Mucosa of gallbladder (tissue), 1 donor: ENCODE measurements at places on chromosomes 5 and 9. TPM values are rescaled to one million over a fixed set of nuclear protein-coding genes. Genes with fewer than 3 reads are reported as not detected.

The PTGR1 gene
- total RNA-seq = 276 TPM

The PCDHA3 gene
- 1.9 TPM for total RNA-seq

The OTP gene
- total RNA-seq = not detected

DNA sequence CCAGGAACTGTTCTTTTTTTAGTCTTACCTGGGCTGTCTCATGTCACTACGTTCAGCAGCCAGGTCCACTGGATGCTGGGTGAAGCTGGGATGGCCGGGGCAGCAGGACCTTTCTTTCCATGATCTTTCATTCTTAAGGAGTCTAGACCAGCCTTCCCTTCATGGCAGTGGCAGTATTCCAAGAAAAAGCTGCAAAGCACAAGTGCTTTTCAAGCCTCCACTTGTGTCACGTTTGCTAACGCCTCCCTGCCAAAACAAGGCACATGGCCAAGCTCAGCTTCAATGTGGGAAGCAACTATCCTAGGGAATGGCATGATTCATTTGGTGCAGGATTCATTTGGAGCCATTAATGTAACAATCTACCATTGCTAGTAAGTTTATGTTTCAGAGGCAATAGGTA lies 94.8 kb downstream of the RCL1 start:
- DNase-seq = no peak

GRCh38 chr5:140162275-140162674 lies 12.7 kb upstream of the CYSTM1 start:
- DNase-seq = no peak

DNA sequence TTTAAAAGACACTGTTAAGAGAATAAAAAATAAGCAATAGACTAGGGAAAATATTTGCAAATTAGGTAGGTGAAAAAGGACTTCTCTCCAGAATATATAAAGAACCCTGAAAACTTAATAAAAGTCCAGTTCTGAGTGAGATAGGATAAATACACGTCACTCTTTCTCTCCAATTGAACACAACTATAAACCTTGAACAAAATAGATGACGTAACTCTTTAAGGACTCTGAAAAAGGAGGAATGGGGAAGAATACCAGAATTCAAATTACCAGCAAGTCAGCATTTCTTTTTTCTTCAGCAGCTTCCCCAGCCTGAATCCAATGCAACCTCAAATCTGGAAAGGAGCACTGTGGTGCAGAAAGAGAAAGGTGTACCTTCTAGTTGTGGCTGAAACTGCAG lies 6.8 kb upstream of the WDR41 start:
- DNase-seq = no peak

DNA sequence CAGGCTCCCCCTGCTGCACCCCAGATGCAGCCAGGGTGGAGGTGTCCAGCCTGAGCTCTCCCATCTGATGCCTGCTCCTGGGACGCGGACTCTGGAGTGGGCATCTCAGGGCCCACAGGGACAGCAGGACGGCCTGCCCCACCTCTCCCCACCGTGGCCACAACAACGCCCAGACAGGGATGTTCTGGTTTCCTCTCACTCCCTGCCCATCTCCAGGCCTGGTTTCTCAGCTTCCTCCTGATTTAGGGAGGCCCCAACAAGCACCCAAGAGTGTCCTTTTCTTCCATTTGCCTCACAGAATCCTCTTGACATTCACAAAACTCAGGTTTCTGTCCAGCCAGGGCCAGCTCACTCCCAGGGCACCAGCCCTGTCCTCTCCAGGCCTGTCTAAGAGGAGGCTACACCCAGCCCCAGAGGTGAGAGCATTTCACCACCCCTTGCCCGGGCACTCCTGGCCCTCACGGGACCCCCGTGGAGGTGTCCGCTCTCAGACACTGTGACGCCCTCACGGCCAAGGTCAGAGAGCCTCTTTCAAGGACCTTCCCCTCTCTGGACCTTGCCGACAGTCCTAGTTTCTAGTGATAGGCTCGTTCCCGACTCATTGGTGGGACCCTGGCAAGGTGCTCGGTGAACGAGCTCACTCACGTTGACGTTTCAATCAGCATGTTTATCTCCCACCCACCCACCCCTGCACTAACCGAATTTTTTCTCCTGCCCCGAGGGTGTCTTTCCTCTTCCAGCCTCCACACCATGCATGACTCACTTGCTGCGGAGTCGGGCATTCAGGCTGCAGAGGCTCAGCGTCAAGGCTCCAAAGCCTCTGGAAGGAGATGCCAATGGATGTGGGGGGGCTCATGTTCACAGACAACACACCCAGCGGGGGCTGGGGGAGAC lies 62.0 kb upstream of the UNC5A start:
- DNase-seq = no peak

GRCh38 chr5:62938927-62939326 lies 360.3 kb downstream of the LRRC70 start:
- no peak for DNase-seq

- DNase-seq = no peak
These were observed 61.1 kb upstream of the TAS2R1 start for GRCh38 chr5:9691261-9691660.

DNA sequence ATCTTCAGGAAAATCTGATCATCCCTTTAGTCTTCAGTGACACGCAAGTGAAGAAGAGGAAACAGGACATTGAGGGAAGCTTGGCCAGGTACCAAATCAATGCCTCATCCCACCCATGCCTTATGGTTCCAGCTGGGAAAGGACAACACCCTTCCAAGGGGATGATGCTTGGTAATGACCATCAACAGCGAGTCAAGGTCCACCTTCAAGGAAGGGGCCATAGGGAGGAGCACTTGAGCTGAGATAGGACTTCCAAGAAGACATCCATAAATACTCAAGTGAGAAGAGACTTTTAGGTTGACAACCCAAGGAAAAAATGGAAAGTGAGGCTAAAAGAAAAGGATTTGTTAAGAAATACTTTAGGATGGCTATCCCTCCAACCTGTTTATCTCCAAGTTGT lies 27.1 kb upstream of the GAS1 start:
- no peak for DNase-seq

DNA sequence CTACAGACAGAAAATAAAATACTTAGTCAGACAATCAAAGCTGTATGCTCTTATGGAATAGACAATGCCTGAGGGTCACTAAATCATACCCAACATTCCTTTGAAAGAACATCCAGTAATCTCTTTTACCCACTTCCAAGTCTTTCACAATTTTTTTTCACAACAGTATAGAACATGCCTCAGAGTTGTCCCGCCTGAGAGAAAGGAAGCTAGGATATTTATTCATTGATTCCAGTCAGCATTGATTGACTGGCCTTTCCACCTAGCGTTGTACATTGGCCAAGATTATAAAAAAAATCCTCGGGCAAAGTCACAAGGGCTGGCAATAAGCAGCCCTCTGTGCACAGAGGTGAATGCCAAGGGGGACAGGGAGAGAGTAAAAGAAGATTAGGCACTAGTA lies 318.1 kb upstream of the PIK3R1 start:
- peak; percentile 22 for DNase-seq

DNA sequence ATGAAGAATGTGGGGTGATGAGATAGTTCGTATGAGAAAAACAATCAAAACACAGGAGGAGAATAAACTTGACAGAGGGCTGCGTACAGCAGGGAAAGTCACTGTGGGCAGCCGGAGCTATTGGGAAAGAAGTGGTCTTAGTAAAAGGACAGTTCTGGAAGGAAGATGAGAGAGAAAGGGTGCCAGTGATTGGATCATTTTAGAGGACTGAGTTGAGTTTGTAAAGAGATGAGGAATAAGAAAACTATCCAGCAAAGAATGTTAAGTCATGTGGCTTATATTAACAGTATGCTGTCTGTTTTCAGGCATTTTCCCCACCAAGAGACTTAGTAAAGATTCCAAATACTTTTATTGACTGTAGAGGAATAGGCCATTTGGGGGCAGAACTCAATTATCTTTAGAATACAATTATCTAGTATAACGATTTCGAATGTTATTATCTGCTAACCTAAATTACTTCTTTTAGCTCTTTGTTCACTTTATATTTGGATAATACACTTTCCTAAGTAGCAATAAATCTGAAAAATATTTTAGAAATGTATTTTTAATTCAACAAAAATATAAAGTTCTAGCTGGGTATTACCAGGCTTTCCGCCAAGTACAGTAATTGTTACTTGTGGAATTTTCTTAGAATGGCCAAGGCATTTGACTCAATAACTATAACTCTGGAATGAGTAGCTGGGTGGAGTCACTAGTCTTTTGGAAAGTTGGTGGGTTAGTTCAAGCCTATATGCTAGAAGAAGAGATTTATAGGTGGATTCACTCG lies 15.5 kb upstream of the LOX start:
- DNase-seq = no peak

- DNase-seq = no peak
These were observed 10.5 kb downstream of the EXD3 start for GRCh38 chr9:137412431-137412830.

GRCh38 chr9:20884985-20885593 lies 146.4 kb downstream of the HACD4 start:
- DNase-seq = peak; percentile 59

- DNase-seq = no peak
These were observed at the start of gene RNF208 for GRCh38 chr9:137222190-137223077. RNF208 (minus strand) TSS chr9:137222240; CDS start chr9:137221212, 1,028 bp downstream.

DNA sequence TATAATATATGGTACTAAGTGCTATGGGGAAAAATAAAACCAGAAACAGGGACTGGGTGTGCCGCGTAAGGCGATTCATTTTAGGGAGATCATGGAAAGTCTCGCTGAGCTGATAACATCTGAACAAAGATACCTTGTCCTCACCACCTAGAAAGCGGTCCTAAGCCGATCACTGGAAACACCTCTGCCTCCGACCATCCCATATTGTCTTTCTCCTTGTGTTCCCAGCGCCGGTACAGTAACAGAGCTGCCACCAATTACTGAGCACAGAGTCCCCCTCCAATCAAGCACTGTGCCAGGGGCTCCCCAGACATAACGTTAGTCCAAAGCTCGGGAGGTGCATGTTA lies 704 bp downstream of the CCDC112 start:
- DNase-seq = no peak

- DNase-seq = no peak
These were observed 46.0 kb upstream of the AKNA start for GRCh38 chr9:114433720-114434255.

GRCh38 chr5:109630093-109630492 lies 59.6 kb upstream of the MAN2A1 start:
- DNase-seq = no peak

DNA sequence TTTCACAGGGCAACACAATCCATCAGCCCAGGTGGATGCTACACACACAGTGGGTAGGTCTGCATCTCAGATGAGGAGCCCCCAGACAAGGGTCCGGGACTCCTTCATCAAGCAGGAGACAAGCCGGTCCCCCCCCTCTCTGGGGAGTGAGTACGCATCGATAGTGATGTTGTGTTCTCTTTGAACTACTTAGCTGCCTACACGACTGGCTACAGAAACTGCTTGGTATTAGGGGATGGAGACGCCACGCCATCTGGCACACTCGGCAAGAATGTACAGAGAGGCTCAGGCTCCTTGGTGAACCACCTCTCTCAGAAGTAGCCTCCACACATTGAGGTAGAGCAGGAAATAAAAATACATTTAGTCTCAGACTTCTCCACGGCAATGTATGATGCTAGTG lies 179.8 kb downstream of the CNTNAP3 start:
- DNase-seq = no peak

- no peak for DNase-seq
These were observed 218.0 kb downstream of the MAN2A1 start for GRCh38 chr5:109907731-109908130.
